ENCODE measurements at places on chromosomes 6 and 20.

DNA sequence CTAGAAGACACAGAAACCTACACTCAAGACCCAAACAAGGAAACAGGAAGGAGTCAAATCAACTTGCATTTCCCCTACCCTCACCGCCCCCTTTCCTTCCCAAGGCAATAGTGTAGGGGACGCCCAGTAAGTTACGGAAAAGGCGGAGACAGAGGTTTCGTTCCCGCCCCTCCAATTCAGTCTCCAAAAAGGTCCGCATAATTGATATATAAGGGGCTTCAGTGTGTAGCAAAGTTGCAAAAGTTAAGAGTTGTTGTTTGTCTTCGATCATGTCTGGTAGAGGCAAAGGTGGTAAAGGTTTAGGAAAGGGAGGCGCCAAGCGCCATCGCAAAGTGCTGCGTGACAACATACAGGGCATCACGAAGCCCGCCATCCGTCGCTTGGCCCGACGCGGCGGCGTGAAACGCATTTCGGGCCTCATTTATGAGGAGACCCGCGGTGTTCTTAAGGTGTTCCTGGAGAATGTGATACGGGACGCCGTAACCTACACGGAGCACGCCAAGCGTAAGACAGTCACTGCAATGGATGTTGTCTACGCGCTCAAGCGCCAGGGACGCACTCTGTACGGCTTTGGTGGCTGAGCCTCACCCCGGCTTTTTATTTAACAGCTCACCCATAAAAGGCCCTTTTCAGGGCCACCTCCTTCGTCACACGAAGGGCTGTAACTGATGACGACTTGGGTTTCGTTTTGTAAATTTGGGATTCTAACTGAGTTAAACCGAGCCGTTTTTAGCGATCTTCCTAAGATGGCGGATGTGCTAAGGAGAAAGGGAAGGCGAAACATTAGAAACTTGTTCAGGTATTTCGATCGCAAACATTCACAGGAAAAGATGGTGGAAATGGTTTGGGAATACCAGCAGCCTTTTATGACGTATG is 124.6 kb upstream of the BTN3A2 start:
- DNase-seq: peak; percentile 98

- no peak for DNase-seq
Measured at GRCh38 chr6:21872749-21873148, 279.2 kb downstream of the SOX4 start.

- no peak for DNase-seq
Measured at GRCh38 chr6:68139130-68139529, 496.0 kb upstream of the ADGRB3 start.

DNA sequence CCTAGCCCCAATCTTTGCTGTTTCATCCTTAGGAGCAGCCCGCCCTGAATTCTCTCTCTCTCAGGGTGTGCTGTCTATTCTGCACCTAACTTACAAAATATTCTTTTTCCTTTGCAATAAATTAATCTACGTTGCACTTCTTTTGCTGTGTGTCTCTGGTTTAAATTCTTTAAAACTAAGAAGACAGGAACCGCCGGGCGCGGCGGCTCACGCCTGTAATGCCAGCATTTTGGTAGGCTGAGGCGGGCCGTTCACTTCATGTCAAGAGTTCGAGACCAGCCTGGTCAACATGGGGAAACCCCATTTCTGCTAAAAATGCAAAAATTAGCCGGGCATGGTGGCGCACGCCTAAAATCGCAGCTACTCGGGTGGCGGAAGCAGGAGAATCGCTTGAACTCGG is 148.5 kb upstream of the PRSS16 start:
- DNase-seq: no peak

- DNase-seq: peak; percentile 32
Measured at GRCh38 chr20:5510446-5510845, 193.7 kb upstream of the PROKR2 start.

GRCh38 chr6:43506667-43507471 is 3.3 kb downstream of the LRRC73 start:
- peak; percentile 89 for DNase-seq

GRCh38 chr20:48406912-48407340 is 420.9 kb downstream of the PREX1 start:
- no peak for DNase-seq

DNA sequence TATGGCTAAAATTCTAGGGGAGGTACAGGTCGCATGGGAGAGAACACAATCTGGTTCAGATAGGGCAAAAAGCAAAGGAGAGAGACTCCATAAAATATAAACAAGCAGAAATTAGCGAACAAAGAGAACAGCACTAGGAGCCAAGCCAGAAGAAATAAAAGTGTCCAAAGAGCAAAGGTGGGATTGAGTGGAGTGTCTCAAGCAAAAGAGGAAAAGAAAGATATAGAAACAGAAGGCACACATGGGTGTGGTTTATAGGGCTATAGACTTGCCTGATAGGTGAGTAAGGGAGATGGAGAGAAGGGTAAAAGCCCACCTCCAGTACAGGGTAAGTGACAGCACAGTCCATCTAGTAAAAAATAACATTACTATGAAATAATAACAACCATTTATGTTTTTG is 36.5 kb upstream of the IRAK1BP1 start:
- no peak for DNase-seq

- DNase-seq: no peak
Measured at GRCh38 chr20:43731469-43731868, 4.7 kb upstream of the GTSF1L start.

DNA sequence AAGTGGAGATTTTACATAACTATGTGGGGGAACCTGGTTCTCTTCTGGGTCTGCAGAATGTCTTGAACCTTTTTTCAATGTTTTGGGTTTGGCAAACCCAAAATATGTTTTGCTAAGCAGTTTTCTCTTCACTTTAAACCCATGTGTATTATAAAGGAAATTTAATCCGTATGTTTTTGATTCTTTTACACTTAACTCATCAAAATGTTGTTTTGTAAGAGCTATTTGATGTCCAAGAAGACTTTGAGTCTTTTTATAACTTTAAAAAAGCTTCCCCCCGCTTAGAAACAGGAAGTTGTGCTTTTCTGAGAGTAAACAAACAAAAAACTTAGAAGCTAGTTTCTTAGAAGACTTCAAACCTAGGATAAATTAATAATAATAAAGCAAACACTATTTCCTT is 81.9 kb upstream of the CEP162 start:
- DNase-seq: no peak

DNA sequence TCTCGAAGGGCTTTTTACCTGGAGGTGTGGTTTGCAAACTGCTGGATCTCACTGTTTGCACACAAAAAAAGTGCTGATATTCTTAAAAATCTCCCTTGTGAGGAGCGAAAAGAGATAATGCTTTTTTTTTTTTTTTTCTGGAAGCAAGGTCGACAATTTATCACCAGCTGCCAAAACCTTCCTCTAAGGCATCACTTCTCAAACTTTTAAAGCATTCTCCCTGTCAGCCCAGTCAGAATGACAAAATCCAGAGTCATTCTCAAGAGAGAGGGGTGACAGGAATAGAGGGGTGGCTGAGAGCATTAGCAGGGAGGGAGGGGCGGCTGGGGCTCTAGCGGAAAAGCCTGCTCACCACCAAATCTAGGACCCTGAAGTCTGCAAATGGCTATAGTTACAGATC is 137.2 kb upstream of the ARMC2 start:
- DNase-seq: no peak

DNA sequence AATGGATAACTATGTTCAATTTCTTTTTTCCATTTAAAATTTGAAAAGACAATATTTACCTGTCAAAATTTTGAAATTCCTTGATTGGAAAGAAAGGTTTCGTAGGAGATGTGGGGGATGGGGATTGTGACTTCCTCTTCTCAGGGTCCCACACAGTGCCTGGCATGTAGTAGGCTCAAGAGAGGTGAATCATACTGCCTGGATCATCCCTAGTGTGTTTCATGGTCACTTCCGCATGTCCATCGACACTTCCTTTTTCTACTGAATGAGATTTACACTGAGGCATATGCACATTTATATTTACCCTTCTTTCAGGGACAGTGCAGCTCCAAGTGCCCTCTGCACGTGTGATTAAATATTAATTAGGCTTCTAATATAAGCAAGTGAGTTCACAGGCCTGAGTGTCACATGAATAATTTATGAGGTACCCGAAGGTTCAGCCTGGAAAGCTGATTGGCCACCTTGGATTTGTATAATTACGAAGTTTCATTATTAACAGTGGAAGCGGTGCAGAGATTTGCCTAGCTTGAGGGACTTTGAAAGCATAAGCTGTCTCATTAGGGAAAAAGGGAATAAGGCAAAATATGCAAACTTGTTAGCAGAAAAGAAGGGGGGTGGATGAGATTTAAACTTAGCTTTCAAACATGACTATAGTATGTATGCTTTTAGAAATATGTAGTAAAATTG is 177.5 kb upstream of the MMS22L start:
- no peak for DNase-seq

DNA sequence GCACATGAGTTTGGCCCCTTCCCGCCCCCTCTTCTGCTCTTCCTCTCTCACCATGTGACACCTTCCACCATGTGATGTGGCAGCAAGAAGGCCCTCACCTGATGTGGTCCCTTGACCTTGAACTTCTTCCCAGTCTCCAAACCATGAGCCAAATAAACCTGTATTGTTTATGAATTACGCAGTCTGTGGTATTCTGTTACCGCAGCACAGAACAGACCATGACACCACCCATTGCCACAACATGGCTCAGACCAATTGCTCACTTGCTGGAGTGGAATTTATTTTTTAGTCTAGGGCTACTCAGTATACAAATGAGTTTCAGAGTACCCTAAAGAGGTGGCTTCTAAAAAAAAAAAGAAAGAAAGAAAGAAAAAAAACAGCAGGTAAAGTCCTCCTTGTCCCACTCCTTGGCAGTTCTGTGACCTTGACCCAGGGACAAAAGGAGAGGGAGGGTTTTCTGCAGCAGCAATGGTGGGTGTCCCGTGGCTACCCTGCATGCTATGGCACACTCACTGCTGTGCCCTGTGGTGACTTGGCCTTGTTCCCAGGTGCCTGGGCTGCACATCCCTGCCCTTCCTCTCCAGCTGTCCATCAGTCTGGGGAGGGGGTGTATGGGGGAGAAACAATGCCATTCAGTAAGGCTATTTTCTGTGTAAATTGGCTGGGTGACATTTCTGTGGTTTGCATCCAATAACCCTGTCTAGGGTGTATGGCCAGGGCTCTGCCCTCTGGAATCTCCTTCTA is 5.4 kb upstream of the VSX1 start:
- no peak for DNase-seq

DNA sequence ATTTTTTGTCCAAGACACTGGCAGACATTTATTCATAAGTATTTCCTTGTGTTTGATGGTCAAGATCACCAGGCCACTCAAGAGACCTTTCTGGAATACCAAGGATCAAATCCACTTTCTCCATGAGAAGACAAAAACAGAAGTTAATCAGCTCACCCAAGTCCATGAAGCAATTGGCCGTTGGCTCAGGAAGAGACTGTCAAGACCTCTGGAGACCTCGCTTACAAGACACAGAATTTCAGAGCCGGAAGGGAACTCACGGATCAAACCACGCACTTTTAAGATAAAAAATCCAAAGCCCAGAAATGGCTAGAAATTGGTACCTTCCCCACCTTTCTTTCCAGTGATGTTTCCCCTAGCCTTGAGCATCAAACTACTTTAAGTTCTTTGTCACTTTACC is 3.3 kb downstream of the TRERF1 start:
- DNase-seq: peak; percentile 16

DNA sequence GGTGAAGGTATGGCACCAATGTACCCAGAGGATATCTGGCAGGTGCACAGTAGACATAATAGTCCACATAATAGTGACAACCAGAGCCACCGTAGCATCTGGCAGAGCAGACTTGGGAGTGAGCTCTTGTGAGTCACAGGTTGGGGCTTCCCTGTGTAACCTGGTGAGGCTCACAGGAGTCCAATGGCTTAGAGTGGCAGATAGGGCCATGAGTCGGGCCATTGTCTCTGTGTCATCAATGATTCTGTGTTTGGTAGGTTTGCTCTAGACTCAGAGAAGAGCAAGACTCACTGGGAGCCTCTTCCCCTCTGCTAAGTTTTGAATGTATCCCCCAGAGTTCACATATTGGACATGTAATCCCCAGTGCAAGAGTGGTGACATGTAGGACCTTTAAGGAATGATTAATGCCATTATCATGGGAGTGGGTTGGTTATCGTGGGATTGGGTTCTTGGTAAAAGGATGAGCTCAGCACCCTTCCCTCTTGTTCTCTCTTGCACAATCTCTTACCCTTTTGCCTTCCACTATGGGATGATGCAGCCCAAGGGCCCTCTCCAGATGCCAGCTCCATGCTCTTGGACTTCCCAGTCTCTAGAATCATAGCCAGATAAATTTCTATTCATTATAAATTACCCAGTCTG is 22.6 kb upstream of the SIRPA start:
- DNase-seq: no peak

DNA sequence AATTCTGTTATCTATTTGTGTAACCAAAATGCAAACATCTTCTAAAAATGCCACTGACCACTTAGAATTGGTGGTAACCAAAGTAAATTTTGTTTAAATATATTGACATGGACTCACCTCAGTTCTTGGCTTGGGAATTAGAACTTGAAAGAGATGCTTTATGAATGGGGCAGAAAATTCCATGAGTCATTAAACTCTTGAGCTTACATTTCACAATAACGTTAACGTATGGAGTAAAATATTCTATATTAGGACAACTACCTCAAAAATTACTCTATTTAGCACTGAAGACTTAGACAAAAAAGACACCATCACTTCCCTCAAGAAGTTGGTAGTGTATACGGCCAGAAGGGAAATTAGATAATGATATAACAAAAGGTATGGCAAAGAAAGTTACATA is 752.2 kb upstream of the MARCKS start:
- DNase-seq: no peak

DNA sequence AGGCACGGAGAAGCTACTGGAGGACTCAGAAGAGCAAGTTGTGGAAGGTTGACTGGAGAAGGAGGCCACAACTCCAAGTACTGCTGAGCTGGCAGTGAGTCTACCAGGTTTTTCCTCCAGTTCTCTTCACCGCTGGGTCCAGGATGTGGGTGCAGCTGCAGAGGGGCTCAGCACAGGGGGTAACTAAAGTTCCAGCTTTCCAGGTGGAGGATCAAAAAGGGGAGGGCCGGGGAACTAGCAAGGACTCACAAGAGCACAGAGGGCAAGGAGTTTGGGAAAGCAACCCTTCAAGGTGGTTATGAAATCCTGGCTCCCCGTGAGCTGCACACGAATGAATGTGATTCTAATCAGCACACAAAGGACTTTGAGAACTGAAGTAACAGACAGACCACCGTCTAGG is 194.2 kb upstream of the GMDS start:
- no peak for DNase-seq

- no peak for DNase-seq
Measured at GRCh38 chr6:71967436-71967835, 81.1 kb downstream of the RIMS1 start.

DNA sequence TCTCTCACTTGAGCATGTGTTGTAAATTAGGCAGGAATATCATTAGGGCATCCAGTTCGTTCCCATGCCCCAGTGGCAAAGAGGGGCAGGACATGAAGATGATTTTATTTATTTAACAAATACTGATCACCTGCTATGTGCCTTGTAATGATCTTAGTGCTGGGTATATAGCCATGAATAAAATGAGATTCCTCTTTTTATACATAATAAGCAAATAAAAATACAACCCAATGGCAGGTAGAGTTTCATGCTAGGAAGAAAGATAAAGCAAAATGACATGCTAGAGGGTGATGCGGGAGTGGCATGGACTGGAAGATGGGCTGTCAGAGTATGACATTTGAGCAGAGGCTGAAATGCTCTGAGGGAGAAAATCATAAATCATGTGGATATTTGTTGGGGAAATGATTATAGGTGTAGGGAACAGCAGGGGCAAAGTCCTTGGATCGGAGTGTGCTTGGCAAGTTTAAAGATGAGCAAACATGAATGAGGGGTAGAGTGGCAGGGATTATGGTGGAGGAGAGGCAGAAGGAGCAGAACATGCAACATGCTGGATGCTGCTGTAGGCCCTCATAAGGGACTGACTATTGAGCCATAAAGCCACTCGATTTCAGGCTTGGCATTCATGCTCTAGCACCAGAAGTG is 342.1 kb downstream of the PLCB1 start:
- no peak for DNase-seq

Measured in hematopoietic multipotent progenitor cell treated with erythropoietin and hydrocortisone succinate and interleukin-3 and kit ligand, for 6 days (in vitro differentiated cells).